ENCODE measurements at places on chromosomes 7 and 10.

- no peak for DNase-seq
Measured at GRCh38 chr7:157769526-157770215, 432.9 kb downstream of the DNAJB6 start.

GRCh38 chr10:1189166-1190051 is 133.2 kb downstream of the WDR37 start:
- no peak for DNase-seq

DNA sequence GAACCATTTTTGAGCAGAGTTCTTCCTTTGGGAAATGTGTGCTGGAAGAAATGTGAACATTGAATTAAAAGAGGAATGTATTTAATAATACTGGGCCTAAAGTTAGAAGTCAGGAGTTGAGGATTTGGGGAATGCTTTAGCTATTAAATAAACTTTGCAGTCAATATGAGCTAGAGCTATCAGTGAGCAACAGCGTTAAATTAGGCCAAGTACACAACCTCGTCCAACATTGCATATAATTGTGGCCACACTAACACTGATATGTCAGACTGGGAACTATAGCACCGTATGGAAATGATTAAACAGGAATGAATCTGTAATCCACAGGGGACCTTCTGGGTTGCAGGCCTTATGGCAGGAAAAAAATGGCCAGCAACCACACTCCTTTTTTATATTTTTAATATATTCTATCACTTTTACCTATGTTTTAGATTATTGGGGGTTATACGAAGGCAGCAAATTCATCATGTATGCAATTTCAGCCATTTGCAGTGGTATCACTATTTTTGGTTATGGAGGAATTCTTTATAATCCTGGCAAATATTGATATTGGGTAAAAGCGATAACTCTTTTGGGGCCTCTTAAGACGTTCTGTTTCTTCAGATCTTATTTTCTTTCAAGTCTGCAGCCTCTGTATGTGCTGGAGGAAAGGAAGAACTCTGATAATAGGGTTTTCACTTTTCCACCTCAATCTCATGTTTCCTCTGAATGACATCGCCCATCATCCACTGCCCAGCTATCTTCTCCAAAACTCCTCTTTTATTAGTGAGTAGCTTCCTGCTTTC is 236.3 kb upstream of the PLXDC2 start:
- no peak for DNase-seq

GRCh38 chr10:59135275-59135674 is 41.2 kb upstream of the PHYHIPL start:
- DNase-seq = no peak

GRCh38 chr10:102540023-102540422 is 36.3 kb downstream of the SUFU start:
- DNase-seq = no peak

GRCh38 chr10:100146875-100147650 is 38.8 kb downstream of the ERLIN1 start:
- no peak for DNase-seq

GRCh38 chr7:74502216-74502891 is 48.6 kb downstream of the GTF2IRD1 start:
- DNase-seq = no peak

GRCh38 chr10:124646483-124647352 is 97.5 kb downstream of the FAM53B start:
- no peak for DNase-seq

GRCh38 chr7:108094346-108094745 is 35.8 kb downstream of the LAMB4 start:
- no peak for DNase-seq

DNA sequence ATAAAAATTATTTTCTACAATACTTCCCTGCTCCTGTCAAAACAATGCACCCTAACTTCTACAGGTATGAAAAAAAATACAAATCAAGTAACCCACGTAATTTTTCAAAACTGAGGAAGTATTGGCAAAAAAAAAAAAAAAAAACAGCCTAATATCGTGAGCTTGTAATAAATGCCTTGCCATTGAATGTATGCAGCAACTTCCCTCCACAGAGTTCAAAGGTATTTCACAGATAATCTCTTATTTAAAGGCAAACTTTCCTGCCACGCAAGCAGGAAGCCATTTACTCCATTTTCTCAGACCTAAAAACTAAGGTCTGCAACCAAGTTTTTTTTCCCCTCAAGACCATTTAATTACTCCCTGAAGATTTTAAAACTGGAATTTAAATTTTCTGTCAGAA is 642 bp upstream of the AGR2 start:
- DNase-seq = no peak

GRCh38 chr10:125233726-125234125 is 73.4 kb upstream of the CTBP2 start:
- no peak for DNase-seq

- DNase-seq = no peak
Measured at GRCh38 chr10:19713800-19714525, 102.3 kb upstream of the PLXDC2 start.

All from NCI-H524 treated with DMSO at 0.1 percent for 48 hours (cell line).